ENCODE measurements at places on chromosomes 7 and 10.

GRCh38 chr10:124626759-124627380, 117.3 kb downstream of the FAM53B start:
- DNase-seq = peak; percentile 61

- peak; percentile 55 for DNase-seq
Measured at GRCh38 chr7:132249256-132249971, 326.9 kb downstream of the PLXNA4 start.

DNA sequence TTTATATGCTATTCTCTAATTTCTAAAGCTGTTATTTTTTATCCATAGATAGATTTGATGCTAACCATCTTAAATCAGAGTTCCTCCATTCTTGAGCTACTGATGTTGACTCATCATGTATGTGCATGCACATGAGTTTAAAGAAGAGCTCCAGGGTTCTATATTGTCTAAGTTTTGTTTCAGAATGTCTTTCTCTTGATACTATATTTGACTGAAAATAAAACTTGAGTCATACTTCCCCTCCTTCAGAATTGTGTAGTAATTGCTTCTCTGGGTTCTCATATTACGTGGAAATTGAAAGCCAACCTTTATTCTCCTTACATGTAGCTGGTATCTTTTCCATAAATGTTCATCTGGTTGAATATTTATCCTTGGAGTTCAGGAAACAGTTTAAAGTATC, 89.4 kb downstream of the LRRTM3 start:
- no peak for DNase-seq

- DNase-seq = no peak
Measured at GRCh38 chr10:63110940-63111339, 22.2 kb upstream of the NRBF2 start.

GRCh38 chr10:79318369-79318768, 28.9 kb upstream of the PPIF start:
- DNase-seq = no peak

GRCh38 chr10:122197611-122198222, 73.4 kb upstream of the BTBD16 start:
- no peak for DNase-seq

- DNase-seq = no peak
Measured at GRCh38 chr10:75220274-75220673, 9.7 kb downstream of the VDAC2 start.

GRCh38 chr7:76260171-76260703, 42.2 kb upstream of the HSPB1 start:
- DNase-seq = peak; percentile 22

GRCh38 chr10:48835781-48836180, 103.9 kb downstream of the LRRC18 start:
- DNase-seq = no peak

- peak; percentile 80 for DNase-seq
Measured at GRCh38 chr10:513393-513792, 176.1 kb downstream of the DIP2C start.

GRCh38 chr7:141097430-141097829, 23.6 kb downstream of the TMEM178B start:
- no peak for DNase-seq

DNA sequence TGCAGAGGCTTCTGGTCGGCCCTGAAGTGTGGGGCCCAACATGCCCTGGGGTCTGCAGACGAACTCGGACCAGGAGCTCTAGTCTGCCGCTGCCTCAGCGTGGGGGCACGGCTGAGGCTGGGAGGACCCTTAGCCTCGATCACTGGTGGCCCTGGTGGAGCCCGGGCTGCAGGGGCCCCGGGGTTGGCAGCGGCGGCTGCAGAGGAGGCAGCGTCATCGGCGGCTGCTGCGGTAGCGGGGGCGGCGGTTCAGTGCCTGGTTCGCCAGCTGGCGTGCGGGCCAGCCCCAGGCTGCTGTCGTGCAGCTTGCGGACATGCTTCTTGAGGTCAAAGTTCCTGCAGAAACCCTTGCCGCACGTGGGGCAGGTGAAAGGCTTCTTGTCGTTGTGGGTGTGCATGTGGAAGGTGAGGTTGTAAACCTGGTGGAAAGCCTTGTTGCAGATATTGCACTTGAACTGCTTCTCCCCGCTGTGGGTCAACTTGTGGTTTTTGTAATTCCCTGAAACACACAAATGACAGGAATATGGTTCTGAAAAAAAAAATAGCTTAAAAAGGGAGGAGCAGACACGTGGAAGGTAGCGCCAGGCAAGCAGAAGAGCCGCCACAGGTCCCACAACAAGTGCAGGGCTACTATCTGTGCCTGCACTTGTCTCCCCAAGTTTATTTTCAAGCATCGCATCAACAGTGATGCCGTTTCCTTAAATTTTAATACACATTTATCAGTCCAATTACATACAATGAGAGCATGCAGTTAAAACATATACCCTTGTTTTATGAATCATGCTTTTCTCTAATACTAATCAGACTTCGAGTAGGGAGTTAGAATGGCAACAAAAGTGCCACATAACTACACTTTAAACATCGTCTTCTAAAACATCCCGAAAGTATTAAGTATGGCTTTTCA, 2.4 kb downstream of the FEZF1 start:
- peak; percentile 74 for DNase-seq

DNA sequence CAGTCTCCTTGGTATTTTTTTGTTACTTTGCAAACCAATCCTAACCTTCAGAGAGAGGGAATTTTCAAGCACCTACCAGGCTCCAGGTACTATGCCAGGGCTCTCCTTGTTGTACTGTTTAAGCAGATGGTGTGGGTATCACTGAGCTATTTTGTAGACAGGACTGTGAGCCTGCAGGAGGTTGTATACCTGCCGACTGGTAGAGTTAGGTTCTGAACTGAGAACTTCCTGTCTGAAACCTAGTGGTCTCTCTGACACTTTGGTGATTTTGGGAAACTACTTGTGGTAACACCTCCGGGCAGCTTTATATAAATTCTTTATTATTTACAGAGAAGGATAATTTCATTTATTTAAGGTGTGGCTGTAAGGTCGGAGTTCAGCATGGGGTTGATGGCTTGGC, 4.6 kb downstream of the ZNF853 start:
- DNase-seq = no peak

DNA sequence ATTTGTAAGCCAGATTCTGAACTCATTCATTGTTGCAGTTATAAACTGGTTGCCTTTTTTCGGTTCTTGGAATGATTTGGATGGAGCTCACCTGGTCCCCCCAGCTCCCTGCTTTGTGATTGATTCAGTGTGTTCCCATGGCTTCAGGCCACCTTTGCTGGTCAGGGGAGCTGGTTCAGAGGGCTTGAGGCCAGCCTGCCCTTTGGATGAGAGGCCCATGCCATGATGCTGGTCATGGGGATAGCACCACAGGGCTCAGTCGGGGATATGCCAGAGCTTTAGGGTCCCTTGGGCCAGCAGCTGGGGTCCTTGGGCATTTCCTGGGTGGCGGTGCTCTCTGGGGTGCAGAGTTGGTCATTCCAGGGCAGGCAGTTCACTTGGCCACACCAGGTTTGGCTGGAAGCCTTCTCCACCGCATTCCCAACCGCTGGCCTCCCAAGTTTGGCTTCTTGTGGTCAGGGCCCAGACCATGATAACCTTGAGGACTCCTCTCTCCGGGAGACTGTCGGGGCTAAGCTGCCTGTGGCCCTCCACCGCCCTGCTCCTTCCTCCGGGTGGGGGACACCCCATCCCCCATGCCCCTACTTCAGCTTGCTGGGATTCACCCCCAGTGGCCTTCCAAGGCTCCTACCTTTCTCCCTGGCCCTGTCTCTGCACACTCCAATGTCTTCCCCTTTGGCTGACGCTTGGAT, 65.1 kb downstream of the MGMT start:
- DNase-seq = no peak

All from upper lobe of left lung (tissue), 6 donors.